ENCODE measurements at places on chromosomes 12 and 14.

DNA sequence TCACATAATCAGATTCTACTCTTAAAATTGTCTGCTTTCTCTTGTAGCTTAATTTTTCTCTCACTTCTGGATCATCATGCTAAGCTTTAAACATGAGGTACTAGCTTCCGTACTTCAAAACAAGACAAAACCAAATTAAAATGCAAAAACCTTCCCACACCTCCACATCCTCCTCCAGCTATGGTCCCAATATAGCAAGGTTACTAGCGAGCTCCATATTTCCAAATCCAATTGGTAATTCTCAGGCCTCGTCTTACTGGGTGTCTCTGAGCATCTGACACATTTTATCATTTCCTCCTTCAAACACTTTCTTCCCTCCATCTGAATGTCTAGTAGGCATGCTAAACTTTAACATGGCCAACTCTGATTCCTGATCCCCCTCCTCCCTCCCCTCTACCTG is 7.9 kb upstream of the PAPOLA start:
- DNase-seq, result no peak

DNA sequence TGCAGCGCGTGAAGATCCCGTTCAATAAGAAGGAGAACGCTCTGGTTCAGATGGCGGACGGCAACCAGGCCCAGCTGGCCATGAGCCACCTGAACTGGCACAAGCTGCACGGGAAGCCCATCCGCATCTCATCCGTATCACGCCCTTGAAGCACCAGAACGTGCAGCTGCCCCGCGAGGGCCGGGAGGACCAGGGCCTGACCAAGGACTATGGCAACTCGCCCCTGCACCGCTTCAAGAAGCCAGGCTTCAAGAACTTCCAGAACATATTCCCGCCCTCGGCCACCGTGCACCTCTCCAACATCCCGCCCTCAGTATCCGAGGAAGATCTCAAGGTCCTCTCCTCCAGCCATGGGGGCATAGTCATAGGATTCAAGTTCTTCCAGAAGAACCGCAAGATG is 131.9 kb upstream of the FUT8 start:
- no peak for DNase-seq

GRCh38 chr12:15584366-15585041 is 204.7 kb downstream of the EPS8 start:
- no peak for DNase-seq

DNA sequence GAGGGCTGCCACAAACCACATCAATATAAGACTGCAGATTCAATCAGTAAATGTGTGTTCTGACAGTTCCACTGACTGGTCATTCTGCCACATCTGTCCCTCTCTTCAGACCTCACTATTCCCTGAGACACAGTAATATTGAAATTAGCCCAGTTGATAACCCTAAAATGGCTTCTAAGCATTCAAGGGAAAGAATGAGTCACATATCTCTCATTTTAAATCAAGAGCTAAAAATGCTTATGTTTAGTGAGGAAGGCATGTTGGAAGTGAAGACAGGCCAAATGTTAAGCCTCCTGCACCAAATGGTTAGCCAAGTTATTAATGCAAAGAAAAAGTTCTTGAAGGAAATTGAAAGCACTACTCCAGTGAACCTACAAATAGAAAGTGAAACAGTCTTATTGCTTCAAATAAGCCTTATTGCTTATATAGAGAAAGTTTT is 24.5 kb upstream of the KIF21A start:
- DNase-seq, result no peak

DNA sequence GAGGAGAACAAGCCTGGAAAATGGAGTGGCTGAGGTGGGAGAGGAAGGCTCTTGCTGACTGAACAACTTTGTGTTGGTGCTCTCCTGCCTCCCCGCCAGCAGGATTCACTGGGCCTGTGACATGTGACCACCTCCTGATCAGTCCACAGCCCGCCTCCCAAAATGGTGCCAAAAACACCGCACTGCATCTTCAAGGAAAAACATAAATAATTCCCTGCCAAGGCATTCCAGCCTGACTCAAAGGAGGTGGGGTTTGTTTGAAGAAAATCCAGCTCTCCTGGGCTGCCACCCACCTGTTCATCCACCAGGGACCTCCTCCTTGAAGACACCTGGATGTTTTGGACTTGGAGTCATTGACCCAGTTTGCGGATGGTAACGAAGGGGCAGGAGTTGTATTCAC is 83.8 kb upstream of the PIWIL1 start:
- DNase-seq, result no peak

DNA sequence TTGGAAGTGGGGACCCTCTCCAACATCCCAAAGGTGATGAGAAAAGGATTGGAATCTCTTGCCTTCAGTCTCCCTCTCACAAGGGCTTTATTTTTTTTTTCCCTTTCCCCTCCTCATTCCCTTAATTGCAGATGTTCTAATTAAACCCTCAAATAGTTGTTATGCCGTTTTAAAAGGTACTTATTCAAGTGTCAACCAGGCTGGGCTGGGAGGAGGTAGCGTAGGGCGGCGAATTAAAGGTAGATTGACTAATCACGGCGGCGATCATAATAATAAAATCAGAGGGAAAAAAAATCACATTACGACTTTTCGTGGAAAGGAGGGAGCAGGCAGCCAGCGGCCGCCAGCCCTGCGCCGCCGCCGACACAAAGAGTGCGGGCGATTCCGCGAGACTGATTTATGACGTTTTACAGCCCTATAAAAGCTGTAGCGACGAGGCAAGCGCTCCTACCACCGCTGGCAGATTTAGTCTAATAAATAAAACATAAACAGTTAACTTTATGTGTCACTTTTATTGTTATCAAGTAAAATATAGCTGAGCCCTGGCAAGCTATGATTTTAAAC is 1.7 kb upstream of the HOXC4 start:
- DNase-seq, result no peak

- no peak for DNase-seq
These were observed 99.7 kb upstream of the PLEKHG7 start for GRCh38 chr12:92602930-92603623.

DNA sequence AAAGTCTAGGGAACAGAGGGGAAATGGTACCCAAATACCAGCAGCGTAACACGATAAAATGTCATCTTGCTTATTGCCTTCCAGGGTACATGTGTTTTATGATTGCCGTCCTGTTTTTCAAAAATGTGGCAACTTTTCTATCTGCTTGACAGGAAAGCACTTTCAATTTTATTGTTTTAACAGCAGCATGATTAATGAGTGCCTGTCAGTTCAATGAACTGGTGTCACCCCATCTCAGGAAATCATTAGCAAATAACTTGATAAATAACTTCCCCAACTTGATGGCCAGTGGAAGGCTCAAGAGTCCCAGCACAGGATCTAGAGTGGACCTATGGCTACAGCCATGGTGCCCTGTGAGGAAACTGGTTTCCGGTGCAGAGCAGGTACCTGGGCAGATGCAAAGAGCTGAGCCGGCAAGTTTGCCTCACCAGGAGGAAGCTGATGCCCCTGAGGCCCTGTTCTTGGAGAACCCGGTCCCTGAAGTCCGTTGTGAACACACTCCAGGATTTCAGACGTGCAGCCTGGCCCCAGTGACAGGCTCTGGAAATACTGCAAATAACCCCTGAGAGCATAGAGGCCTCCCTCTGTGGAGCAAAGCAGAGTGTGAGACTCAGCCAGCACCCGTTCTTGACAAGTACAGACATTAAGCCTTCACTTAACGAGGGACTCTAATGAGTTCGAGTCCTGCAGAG is 173.5 kb upstream of the SFSWAP start:
- no peak for DNase-seq

DNA sequence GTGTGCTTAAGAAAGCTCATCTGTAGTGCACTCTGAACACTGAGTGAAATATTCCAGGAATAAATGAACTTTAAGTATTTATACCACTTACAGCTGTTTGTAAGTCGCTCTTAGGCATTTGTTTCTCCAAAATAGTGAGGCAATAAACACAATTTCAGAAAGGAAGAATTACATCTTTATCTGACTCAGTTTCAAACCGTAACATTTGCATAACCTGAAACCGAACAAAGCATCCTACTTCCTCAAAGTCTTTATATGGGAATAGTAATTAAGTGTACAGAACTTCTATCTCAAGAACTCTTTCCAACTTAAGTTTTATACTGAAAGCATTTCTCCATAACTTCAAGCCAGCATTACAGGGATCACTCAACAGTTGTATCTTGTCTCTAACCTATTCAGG is 58.4 kb downstream of the SOX5 start:
- no peak for DNase-seq

- DNase-seq, result no peak
These were observed 136.1 kb downstream of the ANO2 start for GRCh38 chr12:5808981-5809380.

DNA sequence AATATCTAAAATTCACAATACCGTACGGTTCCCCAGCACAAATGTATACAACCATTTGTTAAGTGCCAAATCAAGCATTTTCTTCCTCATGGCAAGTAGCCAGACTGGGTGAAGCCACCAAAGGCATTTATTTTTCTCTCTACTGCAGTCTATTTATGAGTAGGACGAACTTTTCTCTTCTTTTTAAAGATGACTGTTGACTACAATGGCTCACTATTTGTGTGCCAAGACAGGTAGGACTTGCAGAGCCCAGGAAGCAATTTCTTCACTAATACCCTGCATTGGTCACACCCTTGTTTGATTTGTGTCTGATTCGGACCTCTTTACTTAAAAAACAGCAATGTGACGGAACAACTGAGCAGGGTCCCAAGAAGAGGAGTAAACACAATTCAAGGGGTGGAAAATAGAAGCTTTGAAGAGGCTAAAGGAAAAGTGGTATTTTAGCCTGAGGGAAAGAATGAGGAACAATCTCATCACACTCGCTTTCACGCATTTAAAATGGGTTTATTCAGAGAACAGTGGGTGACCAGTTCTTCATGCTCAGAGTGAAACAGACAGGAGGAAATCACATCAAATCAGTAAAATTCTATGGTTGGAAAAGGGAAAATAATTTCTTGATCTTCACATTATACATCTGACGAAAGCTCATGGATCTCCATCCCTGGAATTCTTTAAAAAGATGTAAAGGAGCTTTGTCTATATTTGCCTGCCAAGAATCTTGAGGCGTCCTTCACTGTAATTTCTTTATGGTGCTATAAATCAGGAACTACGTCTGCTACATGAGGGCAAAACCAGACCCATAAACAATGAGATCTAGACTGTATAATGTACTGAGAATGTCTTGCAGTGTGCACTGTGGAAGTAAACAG is 183.8 kb downstream of the PPM1H start:
- no peak for DNase-seq

DNA sequence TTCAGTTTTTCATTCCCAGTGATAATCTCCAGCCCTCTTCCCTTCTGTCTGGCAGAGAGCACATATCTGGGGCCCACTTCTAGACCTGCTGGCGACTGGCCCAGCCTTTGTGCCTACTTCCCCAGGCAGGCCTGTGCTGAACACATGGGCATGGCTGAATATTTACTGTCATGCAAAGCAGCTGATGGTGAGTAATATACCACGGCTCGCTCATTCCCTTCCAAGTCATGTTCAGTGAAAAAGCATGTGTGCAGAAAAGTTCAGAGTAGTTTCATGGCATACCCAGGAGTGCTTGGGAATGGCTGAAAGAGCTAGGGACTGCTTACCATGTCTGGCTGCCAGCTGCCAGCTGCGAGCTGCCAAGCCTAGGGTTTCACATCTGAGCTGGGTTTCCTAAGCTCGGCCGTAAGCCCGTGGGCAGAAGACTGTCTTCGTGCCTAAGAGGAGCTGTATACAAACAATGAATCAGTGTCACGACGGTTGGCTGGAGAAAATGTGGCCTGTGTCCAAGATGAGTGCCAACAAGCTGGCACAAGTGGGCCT is 179.9 kb upstream of the PELI2 start:
- DNase-seq, result no peak

GRCh38 chr14:68911594-68912227 is 67.4 kb downstream of the ACTN1 start:
- peak; percentile 67 for DNase-seq

GRCh38 chr12:104667139-104667538 is 210.4 kb downstream of the CHST11 start:
- DNase-seq, result no peak

- DNase-seq, result no peak
These were observed 5.3 kb upstream of the GLTP start for GRCh38 chr12:109885616-109886015.

- no peak for DNase-seq
These were observed 42.8 kb upstream of the CRADD start for GRCh38 chr12:93634416-93634815.

DNA sequence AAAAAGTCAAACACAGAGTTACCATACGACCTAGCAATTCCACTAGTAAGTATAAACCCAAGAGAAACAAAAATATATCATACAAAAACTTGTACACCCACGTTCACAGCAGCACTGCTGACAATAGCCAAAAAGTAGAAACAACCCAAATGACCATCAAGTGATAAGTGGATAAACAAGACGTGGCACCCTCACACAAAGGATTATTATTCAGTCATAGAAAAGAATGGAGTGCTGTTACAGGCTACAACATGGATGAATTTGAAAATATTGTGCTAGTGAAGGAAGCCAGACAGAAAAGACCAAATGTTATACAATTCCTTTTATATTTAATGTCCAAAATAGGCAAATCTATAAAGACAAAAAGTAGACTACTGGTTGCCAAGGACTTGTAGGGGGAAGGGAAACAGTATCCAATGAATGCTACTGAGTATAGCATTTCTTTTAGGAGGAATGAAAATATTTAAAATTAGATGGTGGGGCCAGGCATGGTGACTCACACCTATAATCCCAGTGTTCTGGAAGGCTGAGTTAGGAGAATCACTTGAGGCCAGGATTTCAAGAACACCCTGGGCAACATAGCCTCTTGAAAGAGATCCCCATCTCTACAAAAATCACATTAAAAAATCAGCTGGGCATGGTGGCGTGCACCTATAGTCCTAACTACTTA is 41.9 kb downstream of the SPTLC2 start:
- no peak for DNase-seq

- no peak for DNase-seq
These were observed 14.8 kb upstream of the PPTC7 start for GRCh38 chr12:110597885-110598284.

DNA sequence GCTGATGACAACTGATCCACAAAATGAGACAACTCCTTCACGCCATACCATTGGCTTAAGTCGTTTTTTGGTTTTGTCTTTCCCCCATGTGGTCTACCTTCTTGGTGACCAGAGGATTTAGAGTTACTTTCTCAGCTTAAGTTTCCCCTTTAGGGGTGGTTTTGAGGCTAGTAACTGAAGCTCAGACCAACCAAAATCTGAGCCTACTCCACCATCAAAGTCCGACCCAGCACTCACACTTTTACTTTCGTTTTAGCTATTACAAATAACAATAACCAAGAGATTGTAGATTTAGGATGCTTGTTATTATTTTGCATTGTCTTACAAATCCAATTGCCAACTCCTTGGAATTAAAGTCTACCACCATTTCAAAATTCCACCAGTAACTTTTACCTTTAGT is 130.6 kb upstream of the MDM1 start:
- DNase-seq, result no peak

GRCh38 chr12:108340037-108340436 is 926 bp upstream of the CMKLR1 start:
- DNase-seq, result no peak

DNA sequence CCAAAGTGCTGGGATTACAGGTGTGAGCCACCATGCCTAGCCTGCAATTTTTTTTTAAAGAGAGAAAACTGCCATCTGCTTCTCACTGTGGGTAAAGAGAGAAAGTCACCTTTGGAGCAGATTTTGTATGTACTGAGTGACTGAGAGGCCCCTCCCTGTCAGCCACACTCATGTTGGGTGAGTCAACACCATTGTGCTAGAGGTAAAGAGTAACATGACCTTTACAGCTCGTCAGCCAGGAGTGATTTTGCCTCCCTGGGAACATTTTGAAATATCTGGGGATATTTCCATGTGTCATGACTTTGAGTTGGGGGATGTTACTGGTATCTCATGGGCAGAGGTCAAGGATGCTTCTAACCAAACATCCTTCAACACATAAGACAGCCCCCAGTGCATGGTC is 115.2 kb downstream of the KSR2 start:
- DNase-seq, result no peak

GRCh38 chr12:75976113-75976512 is 55.5 kb downstream of the PHLDA1 start:
- no peak for DNase-seq

Measured in stimulated activated CD8-positive, alpha-beta memory T cell treated with anti-CD3 and anti-CD28 coated beads, Interleukin-7, amount 100 ng/mL, for 1 hour (primary cell).